Mesenteric fat pad (tissue), 1 donor: ENCODE measurements at places on chromosomes 2 and 18.

GRCh38 chr2:88442473-88442872 lies 10.0 kb downstream of the FOXI3 start:
- no peak for DNase-seq

- DNase-seq: no peak
Observed at GRCh38 chr2:118492335-118492734, 355.1 kb downstream of the EN1 start.

GRCh38 chr2:234973008-234973407 lies 21.2 kb downstream of the SH3BP4 start:
- DNase-seq: no peak

GRCh38 chr2:77270433-77270832 lies 251.7 kb downstream of the LRRTM4 start:
- no peak for DNase-seq

DNA sequence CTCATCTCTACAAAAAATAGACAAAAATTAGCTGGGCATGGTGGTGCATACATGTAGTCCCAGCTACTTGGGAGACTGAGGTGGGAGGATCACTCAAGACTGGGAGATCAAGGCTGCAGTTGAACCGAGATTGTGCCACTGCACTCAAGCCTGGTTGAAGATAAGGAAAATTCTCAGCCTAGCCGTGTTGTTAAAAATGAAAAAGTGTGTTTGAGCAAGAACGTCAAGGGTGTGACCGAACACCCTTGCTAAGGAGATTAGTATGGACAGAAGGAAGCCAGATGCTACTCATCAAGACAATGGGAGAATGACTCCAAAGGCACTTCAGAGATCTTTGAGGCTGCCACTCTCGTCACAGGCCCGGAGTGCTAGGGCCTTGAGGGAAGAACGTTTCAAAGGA lies 70.0 kb upstream of the NDUFV2 start:
- no peak for DNase-seq

- DNase-seq: peak; percentile 85
Observed at GRCh38 chr2:45256867-45257641, 247.8 kb upstream of the SIX2 start.

GRCh38 chr2:3672861-3673678 lies 15.1 kb downstream of the ALLC start:
- DNase-seq: peak; percentile 33

DNA sequence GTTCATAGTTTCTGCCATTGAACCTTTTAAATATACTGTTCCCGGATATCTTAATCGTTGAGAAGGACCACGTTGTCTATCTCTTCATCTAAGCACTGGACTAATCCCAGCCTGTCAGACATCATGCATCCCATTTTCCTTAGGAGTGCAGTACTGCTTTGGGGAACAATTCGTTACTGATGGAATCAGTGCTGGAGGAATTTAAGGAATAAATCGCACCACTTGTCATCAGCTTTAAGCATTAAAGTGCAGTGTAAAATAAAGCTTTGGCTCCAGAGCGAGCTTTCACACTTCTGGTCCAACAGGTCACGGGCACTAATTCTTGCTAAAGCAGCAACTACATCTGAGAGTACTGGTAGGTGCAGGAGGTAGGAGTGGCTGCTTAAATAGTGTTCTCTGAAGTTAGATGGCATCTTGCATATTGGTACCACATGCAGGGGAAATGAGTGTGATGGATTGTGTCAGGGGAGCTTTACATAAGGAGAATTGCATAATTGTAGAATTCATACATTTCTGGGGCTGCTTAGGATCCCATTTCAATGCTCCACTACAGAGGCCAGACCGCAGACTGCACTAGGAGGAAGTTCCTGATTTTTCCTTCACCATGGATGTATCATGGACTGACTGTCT lies 105.7 kb upstream of the RASGRP3 start:
- DNase-seq: no peak

- no peak for DNase-seq
Observed at GRCh38 chr18:71116535-71116934, 827.7 kb downstream of the SOCS6 start.

DNA sequence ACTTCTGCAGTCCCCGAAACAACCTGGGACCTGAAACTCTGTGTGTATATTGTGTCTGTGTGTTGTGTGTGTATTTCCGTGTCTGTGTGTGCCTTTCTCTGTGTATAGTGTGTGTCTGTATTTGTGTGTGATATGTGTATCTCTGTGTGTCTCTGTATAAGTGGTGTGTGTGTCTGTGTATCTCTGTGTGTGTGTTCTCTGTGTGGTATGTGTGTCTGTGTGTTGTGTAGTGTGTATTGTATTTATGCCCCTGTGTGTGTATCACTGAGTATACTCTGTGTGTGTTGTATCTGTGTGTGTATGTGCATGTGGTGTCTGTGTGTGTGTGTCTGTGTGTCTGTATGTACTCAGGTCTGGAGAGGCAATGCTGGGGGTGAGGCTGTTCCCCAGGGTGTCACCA lies 11.6 kb downstream of the CASP8 start:
- DNase-seq: no peak

GRCh38 chr2:21314322-21314835 lies 190.6 kb downstream of the TDRD15 start:
- no peak for DNase-seq

DNA sequence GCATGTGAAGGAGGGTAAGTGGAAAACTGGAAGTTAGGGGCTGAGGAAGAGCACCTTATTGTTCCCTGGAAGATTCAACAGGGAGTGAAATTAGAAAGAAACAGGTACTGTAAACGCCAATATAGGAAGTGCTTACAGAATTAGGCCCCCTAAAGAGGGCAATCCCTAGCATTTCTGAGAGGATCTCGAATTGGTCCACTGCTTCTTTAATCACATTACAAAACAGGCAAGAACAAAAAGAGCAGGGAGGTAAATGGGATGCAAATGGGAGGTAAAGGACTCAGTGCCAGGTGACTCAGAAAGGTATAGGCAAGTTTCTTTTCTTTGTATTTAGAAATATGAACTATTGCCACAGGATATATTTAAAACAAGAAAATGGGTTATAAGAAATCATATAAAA lies 116.4 kb upstream of the FANCL start:
- no peak for DNase-seq

DNA sequence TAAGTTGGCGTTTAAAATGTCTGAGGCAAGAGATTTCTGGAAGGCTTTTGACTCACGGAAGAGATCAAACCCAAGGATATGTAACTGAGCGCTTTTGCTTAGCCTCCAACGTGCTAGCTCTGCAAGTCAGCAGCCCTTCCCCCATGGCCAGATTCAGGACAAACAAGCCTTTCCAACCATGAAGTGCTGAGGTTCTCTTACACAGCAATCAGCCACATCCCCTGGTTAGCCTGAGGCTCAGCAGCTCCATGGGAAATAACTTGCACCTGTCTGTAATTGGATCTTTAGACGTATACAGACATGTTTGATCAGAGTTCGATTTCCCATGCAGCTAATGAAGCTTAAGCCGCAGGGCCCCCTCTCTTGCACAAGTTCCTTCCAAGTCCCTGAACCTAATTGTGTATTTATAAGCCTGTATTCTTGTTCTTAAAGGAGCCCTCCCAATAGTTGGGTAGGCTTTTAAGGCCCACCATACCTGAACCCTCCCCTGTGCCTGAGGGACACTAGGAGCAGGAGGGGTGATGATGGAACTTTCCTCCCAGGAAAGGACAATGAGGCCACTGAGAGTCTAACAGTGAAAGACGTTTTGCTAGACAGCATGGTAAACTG lies 2.1 kb upstream of the TMEM131 start:
- DNase-seq: no peak

GRCh38 chr2:74367789-74368188 lies 12.3 kb downstream of the DCTN1 start:
- DNase-seq: no peak

- DNase-seq: no peak
Observed at GRCh38 chr2:158776231-158776630, 18.9 kb upstream of the DAPL1 start.
